Upper lobe of right lung (tissue), 1 donor: ENCODE measurements at places on chromosomes 13 and 19.

DNA sequence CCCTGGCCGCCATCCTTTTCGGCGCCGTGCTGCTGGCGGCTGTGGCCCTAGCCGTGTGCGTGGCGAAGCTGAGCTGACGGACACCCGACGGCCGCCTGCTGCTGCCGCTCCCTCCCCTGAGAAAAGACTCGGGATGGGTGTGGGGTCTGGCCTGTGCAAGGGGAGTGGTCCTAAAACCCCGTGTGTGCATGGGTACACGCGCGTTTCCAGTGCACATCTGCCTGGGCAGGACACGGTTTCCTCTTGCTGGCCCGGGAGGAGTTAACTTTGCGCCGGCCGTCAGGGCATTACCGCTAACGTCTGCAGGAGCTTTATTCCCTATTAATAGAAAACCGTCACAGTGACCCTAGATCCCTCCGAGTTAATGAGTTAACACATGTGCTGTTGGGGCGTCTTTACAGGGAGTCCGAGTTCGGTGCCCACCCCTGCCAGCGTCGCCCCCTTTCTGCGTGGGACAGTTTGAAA is 1.3 kb downstream of the RGS9BP start:
- peaks cover 18% of the 10 kb centered on the region for H3K4me1 ChIP-seq
- H3K36me3 ChIP-seq, result no peaks in the 10 kb centered on the region
- H3K27ac ChIP-seq, result no peak overlapping the region
- DNase-seq, result no peak
- peak overlapping the region; percentile 81 for H3K4me3 ChIP-seq

- no peak overlapping the region for H3K4me3 ChIP-seq
- H3K27me3 ChIP-seq, result no peaks in the 10 kb centered on the region
- no peak for DNase-seq
- H3K4me1 ChIP-seq, result peaks cover 6% of the 10 kb centered on the region
- peak overlapping the region; percentile 63 for H3K27ac ChIP-seq
Observed at GRCh38 chr19:56133858-56134653, 7.0 kb upstream of the ZNF444 start.

DNA sequence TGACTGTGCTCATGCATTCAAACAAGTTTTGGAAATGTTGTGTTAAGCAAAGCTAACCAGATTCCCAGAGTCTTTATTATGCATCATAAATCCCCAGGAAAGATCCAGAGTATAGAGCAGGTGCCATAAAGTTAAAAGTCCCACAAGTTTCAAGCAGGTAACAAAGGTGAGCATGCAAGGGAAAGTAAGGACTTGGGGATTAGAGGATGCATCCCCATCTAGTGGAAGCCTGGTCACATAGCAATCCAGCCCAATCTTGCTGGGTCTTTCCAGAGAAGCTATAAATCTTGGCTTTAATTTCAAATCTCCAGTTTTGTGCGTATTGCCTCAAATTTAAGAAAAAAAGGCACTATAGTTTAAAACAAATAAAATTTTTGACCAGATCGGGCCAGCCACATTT is 72.7 kb downstream of the ZNF254 start:
- no peaks in the 10 kb centered on the region for H3K4me1 ChIP-seq
- no peak overlapping the region for H3K4me3 ChIP-seq
- no peak for DNase-seq

DNA sequence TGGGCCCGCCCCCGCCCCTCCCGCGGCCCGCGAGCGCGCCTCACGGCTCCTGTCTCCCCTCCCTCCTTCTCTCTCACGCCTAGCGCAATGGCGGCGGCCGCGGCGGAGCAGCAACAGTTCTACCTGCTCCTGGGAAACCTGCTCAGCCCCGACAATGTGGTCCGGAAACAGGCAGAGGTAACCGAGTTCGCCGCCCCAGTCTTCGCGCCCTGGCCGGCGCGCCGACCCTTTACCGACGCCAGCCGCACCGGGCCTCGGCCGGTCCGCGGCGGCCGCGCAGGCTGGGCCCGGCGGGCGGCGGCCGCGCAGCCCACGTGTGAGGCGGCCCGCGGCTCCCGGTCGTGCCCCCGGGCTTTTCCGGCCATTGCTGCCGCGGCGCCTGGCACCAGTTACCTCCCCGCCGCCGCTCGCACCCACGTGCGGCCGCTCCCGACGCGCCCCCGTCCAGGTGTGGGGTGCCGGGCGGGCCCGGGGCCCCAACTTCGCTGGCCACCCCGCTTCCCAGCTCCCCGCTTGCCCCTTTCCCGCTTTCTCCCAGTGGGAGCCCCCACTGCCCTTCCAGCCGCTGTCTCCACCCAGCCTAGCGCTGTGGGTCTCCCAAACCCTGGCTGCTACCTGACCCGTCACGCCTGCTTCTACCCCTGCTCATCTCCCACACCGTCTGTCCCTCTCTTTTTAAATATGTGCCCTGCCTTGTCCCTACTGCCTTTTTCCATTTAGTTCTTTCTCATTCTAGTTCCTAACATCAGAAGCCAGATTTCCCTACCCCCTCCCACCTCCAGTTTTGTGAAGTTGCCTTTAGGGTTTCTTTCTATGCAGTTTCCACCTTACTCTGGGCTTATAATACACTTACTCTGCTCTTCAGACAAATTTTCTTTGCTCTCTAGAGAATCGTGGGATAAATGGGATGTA is 23.4 kb downstream of the IPO5 start:
- peak overlapping the region; percentile 83 for H3K4me3 ChIP-seq
- peaks cover 19% of the 10 kb centered on the region for H3K4me1 ChIP-seq
- no peaks in the 10 kb centered on the region for H3K36me3 ChIP-seq
- peak overlapping the region; percentile 80 for H3K27ac ChIP-seq
- DNase-seq, result peak; percentile 77
- H3K27me3 ChIP-seq, result no peaks in the 10 kb centered on the region

GRCh38 chr13:101572456-101572855 is 120.0 kb downstream of the ITGBL1 start:
- no peaks in the 10 kb centered on the region for H3K27me3 ChIP-seq
- no peaks in the 10 kb centered on the region for H3K36me3 ChIP-seq
- DNase-seq, result no peak
- H3K4me1 ChIP-seq, result no peaks in the 10 kb centered on the region

DNA sequence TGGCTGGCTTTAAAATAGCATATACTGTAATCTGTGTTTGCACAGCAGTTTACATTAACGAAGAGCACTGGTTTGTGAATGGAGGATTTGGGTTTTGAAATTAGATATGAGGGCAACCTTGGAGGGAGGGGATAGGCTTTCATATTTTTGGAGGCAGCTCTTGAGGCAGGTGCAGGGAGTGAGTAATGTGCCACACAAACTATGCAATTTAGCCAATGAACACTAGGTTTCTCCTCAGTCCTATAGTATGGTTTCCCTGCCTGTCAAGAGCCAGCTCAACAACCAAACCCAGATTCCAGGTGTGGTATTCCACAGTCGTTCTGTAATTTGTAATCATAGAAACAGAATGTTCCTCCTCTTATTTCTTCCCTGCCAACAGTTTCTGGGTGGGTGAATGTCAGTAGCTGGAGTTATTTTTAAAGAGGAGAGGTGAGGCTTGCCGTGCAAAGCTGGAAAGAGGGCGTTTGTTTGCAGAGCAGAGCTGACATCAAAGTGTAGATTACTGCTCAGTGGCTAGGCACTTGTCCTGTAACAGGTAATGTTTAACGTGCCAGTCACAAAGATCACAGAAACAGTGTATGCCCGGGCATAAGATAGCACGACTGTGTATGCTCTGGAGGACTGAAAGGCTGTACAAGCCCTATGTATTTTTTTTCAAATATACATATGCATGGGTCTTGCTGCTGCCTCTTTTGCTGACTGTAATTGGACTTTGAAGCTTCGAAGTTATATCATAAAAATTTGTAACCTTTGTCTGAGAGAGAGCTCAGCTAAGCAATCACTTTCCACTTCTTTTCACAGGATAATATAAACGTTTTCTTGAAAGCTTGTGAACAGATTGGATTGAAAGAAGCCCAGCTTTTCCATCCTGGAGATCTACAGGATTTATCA is 124.2 kb downstream of the LMO7 start:
- peak overlapping the region; percentile 90 for H3K27ac ChIP-seq
- no peaks in the 10 kb centered on the region for H3K27me3 ChIP-seq
- no peak for DNase-seq
- peaks cover 7% of the 10 kb centered on the region for H3K4me1 ChIP-seq

GRCh38 chr19:29336425-29336824 is 123.5 kb upstream of the UQCRFS1 start:
- H3K27me3 ChIP-seq, result no peaks in the 10 kb centered on the region
- no peak overlapping the region for H3K27ac ChIP-seq
- H3K4me1 ChIP-seq, result no peaks in the 10 kb centered on the region
- no peak overlapping the region for H3K4me3 ChIP-seq
- no peak for DNase-seq

DNA sequence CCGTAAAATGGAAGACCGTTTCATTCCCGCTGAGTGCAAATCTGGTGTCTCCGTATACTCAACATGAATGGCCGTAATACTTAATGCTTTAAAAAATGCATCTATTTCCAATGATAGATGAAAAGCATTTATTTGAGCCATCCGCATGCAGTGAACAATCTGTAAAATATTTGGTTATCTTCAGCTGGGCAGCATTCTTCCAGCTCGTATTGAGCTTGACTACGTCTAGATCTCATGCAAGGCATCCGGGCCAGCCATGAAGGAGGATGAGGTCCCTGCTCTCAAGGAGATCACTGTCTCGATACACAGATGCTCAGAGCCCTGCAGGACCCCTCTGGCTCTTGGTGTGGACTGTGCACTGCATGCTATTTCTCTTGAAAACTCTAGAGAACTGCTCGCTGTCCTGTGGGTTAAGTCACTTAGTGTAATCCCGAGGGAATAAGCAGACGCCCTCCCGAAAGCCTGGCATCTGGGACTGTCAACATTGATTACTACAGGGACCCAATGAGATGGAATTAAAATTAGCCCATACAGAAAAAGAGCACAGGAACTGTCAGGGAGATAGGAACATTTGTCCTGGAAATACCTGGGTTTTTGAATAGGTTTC is 112.4 kb upstream of the RNF113B start:
- no peaks in the 10 kb centered on the region for H3K36me3 ChIP-seq
- no peak overlapping the region for H3K4me3 ChIP-seq
- no peak for DNase-seq
- peaks cover 13% of the 10 kb centered on the region for H3K4me1 ChIP-seq
- no peaks in the 10 kb centered on the region for H3K27me3 ChIP-seq
- H3K27ac ChIP-seq, result no peak overlapping the region

- DNase-seq, result no peak
- no peaks in the 10 kb centered on the region for H3K27me3 ChIP-seq
- peaks cover 49% of the 10 kb centered on the region for H3K36me3 ChIP-seq
Observed at GRCh38 chr19:3494051-3494450, 6.4 kb downstream of the DOHH start.

GRCh38 chr13:19632915-19633478 is 462 bp upstream of the MPHOSPH8 start:
- no peak for DNase-seq
- peaks cover 4% of the 10 kb centered on the region for H3K36me3 ChIP-seq
- peak overlapping the region; percentile 80 for H3K4me3 ChIP-seq
- H3K27ac ChIP-seq, result peak overlapping the region; percentile 92

DNA sequence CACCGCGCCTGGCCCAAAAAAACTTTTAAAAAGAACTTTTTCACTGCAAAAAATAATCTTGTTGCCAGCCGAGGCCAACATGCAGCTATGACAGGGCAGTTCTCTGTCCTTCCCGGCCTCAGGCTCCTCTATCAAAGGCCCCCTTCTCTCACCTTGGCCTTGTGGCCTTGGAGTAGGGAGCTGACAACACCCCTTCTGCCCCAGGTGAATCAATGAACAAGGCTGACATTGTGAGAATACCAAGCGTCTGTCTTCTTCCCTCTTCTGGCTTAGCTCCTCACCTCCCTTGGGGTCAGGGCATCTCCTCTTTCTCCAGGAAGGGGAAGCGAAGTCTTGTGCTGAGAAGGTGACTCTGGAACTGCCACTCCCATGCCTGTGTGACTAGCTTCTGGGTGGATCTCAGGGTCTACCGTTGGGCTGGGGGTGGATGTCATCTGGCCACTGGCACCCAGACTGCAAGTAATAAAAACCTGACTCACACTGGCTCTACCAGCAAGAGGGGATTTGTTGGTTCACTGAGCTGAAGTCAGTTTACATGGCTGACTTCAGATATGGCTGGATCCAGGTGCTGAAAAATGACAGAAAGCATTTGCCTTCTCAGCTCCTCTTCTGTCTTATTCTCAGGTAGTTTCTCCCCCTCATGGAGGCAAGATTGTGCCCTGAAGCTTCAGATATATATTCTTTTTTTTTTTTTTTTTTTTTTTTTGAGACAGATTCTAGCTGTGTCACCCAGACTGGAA is 6.3 kb downstream of the C19orf38 start:
- no peak overlapping the region for H3K27ac ChIP-seq
- no peaks in the 10 kb centered on the region for H3K4me1 ChIP-seq
- H3K4me3 ChIP-seq, result no peak overlapping the region
- DNase-seq, result no peak

DNA sequence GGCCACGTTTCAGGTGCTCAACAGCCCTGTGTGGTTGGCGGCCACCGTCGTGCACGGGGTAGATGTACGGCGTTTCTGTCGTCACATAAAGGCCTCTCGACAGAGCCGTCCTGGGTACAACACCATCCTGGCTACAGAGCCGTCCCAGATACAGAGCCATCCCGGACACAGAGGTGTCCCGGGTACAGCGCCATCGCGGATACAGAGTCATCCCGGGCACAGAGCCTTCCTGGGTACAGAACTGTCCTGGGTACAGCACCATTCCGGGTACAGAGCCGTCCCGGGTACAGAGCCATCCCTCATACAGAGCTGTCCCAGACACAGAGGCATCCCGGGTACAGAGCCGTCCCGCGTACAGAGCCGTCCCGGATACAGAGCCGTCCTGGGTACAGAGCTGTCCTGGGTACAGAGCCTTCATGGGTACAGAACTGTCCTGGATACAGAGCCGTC is 222.7 kb upstream of the SOX1 start:
- DNase-seq, result no peak
- H3K27ac ChIP-seq, result no peak overlapping the region
- no peaks in the 10 kb centered on the region for H3K36me3 ChIP-seq
- H3K27me3 ChIP-seq, result peaks cover 14% of the 10 kb centered on the region
- H3K4me1 ChIP-seq, result no peaks in the 10 kb centered on the region
- no peak overlapping the region for H3K4me3 ChIP-seq
